WTC11 (cell line): ENCODE measurements at places on chromosomes 3 and 15. TPM values are rescaled to one million over a fixed set of nuclear protein-coding genes. Genes with fewer than 3 reads are reported as not detected.

GRCh38 chr3:13647298-13648059, 98.6 kb downstream of the FBLN2 start:
- DNase-seq, result no peak
- H3K4me3 ChIP-seq, result no peak overlapping the region
- H3K27me3 ChIP-seq, result peaks cover 7% of the 10 kb centered on the region
- H3K4me1 ChIP-seq, result peaks cover 20% of the 10 kb centered on the region
- H3K36me3 ChIP-seq, result no peaks in the 10 kb centered on the region

DNA sequence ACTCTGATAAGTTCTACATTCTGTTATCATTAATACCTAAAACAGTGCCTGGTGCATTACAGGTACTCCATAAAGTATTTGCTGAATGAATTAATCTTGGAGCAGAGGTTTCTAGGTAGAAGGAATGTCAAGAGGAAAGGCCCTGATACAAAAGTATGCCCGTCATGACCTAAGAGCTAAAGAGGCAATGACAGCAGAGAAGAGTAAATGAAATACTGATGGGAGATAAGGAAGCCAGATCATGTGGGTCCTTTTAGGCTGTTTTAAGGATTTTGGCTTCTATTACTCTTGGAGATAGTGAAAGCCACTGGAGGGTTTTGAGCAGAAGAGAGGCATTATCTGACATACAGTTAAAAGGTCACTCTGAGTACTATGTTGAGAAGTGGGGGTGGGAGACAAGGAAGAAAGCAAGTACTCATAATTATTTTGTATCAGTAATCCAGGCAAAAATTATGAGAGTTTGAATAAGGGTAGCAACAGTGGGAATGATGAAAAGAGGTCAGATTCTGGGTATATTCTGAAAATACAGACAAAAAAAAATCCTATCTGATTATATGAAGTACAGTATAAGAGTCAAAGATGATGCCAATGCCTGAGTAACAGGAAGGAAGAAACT, 48.3 kb downstream of the DENND4A start:
- no peaks in the 10 kb centered on the region for H3K4me1 ChIP-seq
- H3K4me3 ChIP-seq, result no peak overlapping the region
- no peak overlapping the region for H3K27ac ChIP-seq
- H3K36me3 ChIP-seq, result no peaks in the 10 kb centered on the region
- no peaks in the 10 kb centered on the region for H3K27me3 ChIP-seq

Gene BFSP2
- total RNA-seq, result 0.44 TPM in 1 of 3 replicates, not detected in the others

Gene GADL1
- 0.05 to 0.18 TPM (median 0.15 TPM) in 3 replicates for total RNA-seq

GRCh38 chr15:35673093-35673684, 127.2 kb upstream of the DPH6 start:
- DNase-seq, result no peak
- no peak overlapping the region for H3K27ac ChIP-seq
- H3K4me3 ChIP-seq, result no peak overlapping the region
- H3K4me1 ChIP-seq, result peaks cover 32% of the 10 kb centered on the region

- H3K27me3 ChIP-seq, result peaks cover 56% of the 10 kb centered on the region
- no peak overlapping the region for H3K27ac ChIP-seq
Observed at GRCh38 chr3:129007792-129008191, 6.7 kb downstream of the EFCC1 start.
